Stomach (tissue), 19 donors: ENCODE measurements at places on chromosomes 11 and 22. TPM values are rescaled to one million over a fixed set of nuclear protein-coding genes. Genes with fewer than 3 reads are reported as not detected.

- no peak for DNase-seq
These were observed 345.1 kb upstream of the C11orf87 start for GRCh38 chr11:109076870-109077269.

- DNase-seq = no peak
These were observed 233.0 kb upstream of the POU2AF2 start for GRCh38 chr11:111012491-111012890.

- DNase-seq = no peak
These were observed 22.7 kb upstream of the FGF19 start for GRCh38 chr11:69726481-69726880.

DNA sequence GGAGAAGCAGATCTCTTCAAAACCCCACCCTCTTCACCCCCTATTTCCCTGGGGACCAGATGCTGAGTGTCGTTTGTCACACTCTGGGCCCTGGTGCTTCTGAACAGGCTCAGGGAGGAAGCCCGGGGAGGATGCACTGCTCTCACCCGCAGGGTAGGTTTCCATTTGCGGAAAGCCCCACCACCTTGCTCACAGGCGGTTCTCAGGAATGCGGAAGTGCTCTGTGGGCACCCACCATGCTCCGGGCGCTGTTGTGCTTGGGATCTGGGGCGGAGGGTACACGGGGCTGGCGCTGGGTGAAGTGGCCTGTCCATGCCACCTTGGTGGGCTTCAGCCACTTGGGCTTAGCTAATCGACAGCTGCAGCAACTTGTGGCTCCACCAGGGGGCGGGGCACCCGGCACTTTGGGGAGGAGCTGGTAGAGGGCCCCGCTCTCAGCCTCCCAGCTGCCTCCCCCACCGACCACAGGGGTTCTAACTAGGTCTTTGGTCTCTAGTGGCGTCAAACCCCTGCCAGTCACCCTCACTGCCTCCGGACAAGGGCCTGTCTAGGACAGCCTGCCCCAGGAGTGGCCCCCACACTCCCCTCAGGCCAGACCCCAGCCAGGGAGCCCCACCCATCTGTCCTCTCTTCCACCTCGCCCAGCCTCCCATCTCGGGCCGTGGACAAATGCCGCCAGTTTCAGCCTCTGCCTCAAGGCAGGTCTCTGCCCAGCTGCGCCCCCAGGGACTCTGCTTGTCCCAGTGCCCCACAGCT is 7.4 kb downstream of the NDUFV1 start:
- DNase-seq = peak; percentile 90

- no peak for DNase-seq
These were observed 70.3 kb downstream of the SCUBE1 start for GRCh38 chr22:43272869-43273318.

DNA sequence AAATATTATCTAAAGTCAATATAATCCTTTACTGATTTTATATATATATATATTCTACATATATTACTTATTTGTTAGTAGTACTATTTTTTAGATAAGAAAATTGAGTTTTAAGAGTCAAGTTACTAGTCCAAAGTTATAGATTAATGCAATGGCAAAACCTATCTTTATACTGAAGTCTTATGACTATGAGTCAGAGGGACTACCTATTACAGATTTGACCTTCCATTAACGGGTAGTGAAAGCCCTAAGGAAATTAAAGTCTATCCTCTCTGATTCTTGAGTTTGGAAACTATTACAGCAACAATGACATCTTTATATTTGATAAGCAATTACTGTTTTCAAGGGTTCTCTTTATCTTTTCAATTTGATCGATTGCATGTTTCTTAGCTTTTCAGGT is 315.8 kb downstream of the CASP12 start:
- no peak for DNase-seq

- peak; percentile 65 for DNase-seq
These were observed 1.9 kb downstream of the TEAD1 start for GRCh38 chr11:12675951-12676711.

DNA sequence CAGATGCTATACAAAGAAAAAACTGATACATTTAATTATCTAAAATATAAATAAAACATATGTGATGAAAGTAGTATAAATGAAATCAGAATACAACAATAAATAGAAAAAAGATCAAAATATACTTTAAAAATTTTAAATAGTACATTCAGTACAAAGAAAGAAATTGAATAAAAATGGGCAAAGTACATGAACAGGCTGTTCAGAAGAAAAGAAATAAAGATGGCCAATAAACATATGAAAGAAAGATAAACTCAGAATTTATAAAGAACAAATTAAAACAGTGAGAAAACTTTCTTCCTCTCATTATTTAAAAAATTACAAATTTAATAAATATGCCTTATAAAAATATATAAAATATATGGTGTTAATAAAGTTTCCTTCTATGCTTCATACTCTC is 50.5 kb upstream of the AMOTL1 start:
- no peak for DNase-seq

- DNase-seq = peak; percentile 87
These were observed 1252.7 kb downstream of the BRD1 start for GRCh38 chr22:48574776-48575617.

- peak; percentile 68 for DNase-seq
These were observed 322.7 kb downstream of the BLID start for GRCh38 chr11:121793291-121793690.

DNA sequence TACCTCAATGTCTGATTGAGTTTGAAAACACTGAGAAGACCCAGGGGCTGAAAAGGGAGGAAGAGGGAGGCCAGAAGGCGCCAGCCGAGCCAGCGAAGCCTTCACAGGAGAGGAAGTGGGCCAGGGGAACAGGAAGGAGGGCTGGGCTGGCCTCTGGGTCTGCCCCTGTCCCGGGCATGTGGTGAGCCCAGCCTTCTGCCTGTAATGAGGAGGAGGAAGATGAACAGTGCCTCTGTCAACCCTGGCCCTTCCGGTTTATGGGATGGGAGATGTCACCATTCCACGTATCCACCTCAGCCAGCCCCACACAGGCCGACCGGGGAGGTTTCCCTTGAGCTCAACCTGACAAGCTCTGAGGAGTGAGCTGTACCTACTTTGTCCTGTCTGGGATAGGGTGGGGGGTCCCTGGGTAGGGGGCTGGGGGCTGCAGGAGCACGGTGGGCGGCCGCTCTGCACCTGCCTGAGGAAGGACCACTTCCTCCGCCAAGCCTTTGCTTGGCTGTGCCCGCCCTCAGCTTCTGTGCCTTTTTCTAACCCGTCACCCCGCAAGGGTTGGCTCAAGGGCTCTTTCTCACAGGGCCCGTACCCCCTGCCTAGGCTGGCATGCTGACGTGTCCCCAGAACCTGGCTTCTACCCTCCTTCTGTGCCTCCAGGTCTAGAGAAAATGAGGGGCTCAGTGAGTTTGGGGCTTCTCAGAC is 2.0 kb downstream of the PARVG start:
- peak; percentile 39 for DNase-seq

DNA sequence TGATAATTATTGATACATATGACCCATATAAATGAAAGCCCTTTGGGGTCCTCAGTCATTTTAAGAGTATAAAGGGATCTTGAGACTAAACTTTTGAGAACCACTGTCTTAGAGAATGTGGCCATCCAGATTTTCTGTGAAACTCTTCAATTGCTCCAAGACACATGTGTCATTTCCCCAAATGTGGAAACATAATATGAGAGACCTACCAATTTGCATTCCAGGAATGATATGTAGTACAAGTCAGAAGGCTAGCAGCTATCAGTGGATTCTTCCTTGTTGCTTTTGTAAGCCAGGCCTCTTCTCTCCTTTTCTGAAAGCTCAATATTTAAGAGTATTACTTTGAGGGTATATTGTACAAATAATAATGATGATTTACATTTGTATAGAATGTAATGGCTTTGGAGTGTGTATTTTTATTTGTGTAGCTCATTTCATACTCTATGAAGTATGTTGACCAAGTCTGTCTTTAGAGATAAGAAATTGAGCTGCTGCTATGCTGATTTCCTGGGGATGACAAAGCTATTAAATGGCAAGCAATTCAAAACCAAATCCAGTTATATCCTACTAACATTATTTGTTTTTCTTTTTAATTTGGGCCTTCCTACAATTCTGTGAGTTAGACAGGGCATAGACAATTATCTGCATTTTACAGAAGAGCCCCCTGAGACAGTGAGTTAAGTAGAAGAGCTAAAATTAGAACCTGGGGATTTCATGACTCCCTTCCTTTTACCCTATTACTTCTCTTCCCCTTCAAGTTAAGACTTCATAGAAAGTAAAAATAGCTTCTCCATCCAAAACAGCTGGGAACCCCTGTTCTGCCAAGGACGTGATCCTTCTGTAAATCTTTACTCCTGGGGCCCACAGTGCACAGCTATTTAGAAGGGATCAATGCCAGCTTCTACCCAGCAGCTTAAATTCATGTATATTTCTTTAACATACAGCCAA is 131.9 kb downstream of the WNT11 start:
- peak; percentile 43 for DNase-seq

DNA sequence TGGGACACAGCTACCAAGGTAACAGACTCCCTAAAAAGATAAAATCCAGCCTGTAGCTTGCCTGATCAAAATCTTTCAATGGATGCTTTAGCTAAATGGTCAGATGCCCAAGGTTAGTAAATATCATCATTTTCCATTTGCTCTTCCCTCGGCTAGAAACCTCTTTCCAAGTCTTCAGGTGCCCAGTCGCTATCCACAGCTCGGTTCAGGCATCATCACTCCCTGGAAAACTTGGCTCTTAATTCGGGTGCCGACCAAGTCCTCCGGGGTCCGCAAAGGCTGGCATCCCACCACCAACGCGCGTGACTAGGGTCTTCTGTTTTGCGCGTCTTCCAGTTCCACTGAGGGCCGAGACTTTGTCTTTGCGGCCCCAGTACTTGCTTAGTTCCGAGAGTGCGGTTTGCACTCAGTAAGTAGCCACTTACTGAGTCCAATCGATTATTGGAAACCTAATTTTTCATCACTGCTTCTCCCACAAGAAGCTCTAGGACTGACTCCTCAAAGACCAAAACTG is 44.3 kb downstream of the OR4D9 start:
- DNase-seq = no peak

DNA sequence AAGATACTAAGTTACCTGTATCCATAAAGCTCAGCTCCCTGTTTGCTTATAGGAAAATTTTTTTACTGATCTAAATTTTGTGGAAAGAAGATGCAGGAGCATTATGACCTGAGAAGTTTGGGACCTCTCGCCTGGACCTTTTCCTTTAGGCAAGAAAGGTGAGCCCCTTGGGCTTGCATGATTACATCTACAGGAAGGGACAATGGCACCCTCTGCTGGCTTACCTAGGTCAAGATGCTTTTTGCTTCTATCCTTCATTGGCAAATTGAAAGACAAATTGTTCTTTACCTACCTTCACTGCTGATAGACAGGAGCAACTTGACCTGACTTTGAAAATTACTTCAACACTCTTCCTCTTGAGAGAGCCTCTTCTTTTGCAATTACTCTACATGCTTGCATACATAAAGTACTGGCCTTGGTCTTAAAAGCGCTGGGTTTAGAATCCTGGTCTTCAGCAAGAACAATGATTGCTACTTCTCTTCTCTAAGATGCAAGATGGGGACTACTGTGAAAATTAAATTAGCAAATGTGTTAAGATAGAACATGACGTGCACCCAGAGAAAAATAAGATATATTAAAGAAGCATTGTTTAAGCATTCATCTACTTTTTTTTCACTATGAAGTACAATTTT is 147.2 kb downstream of the TRPC6 start:
- peak; percentile 55 for DNase-seq

GRCh38 chr22:22666307-22667091 is 22.1 kb downstream of the GGTLC2 start:
- DNase-seq = peak; percentile 43

DNA sequence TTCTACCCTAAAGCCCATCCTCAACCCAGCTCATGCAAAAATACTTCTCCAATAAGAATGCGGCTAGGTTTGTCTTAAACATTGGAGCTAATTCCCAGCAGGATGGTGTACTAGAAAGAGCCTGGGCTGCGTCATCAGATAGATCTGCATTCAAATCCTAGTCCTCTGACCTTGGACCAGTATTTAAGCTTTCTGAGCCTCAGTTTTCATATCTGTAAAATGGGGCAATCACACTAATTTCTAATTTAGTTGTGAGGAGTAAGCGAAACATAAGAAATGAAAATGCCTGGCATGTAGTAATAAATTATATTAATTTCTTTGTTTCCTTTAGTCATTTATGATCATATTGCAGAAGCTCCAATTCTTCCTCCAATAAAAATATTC is 32.2 kb upstream of the ACCSL start:
- no peak for DNase-seq

GRCh38 chr22:20312396-20313191 is 7.3 kb downstream of the DGCR6L start:
- peak; percentile 9 for DNase-seq

GRCh38 chr11:19766810-19767209 is 54.2 kb downstream of the NAV2 start:
- DNase-seq = no peak

DNA sequence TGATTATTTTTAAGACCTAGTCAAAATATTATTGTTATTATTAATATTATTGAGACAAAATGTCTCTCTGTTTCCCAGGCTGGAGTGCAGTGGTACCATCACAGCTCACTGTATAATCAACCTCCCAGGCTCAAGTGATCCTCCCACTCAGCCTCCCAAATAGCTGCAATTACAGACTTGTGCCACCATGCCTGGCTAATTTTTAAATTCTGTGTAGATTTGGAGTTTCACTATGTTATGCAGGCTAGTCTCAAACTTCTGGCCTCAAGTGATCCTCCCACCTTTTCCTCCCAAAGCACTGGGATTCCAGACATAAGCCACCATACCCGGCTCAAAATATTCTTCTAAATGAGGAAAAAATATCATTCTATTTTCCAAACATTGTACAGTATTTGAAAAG is 37.0 kb downstream of the SLC36A4 start:
- no peak for DNase-seq

GRCh38 chr11:46491661-46492330 is 100.2 kb upstream of the CHRM4 start:
- no peak for DNase-seq

DNA sequence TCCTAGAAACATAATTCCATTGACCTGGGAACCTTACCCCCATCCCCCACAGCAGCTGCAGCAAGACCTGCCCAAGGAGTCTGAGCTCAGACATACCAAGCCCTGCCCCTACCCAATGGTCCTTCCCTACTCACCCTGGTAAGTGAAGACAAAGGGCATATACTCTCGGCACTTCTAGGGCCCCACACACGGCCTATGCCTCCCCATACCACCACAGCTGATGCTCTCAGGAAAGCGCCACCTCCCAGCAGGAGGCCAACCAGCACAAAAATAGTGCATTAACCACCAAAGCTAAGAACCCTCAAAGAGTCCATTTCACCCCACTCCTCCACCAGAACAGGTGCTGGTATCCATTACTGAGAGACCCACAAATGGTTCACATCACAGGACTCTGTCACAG is 74.4 kb upstream of the GUCY1A2 start:
- DNase-seq = no peak

The TEX12 gene
- not detected for total RNA-seq

The CASP1 gene
- total RNA-seq = 7.1 TPM

The FAM111B gene
- total RNA-seq = 1.4 TPM

The PLA2G3 gene
- total RNA-seq = not detected

The FOLR3 gene
- 36.8 TPM for total RNA-seq

The OR8D1 gene
- not detected for total RNA-seq

The HOATZ gene
- total RNA-seq = not detected

The PTPN5 gene
- not detected for total RNA-seq

The MUC6 gene
- 84.4 TPM for total RNA-seq

The PGGHG gene
- total RNA-seq = 11.9 TPM

The NOX4 gene
- 2.8 TPM for total RNA-seq

The SPI1 gene
- 2.6 TPM for total RNA-seq

The TMEM151A gene
- not detected for total RNA-seq

The TRIM21 gene
- total RNA-seq = 15.9 TPM

The GRM5 gene
- not detected for total RNA-seq

The ARHGAP32 gene
- 38.6 TPM for total RNA-seq
